ENCODE measurements at places on chromosomes 5 and 9.

GRCh38 chr5:131389096-131389868 is 125.4 kb downstream of the CDC42SE2 start:
- DNase-seq = peak; percentile 54

GRCh38 chr5:76325326-76325725 is 77.8 kb upstream of the IQGAP2 start:
- no peak for DNase-seq

DNA sequence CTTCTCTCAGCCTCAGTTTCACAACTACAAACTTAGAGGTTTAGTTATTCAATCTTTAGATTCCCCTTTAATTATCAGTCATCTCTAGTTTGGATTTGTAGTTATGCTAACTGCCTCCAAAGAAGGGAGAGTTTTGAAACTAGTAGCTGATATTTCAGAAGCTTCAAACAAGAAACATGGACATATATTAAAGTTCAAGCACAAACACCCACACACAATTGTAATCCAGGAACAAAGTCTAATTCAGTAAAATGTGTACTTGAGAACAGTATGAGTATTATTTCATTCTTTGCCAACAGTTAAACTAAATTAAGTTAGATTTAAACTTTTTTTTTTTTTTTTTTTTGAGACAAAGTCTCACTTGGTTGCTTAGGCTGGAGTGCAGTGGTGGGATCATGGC is 71.2 kb upstream of the ABCA1 start:
- no peak for DNase-seq

DNA sequence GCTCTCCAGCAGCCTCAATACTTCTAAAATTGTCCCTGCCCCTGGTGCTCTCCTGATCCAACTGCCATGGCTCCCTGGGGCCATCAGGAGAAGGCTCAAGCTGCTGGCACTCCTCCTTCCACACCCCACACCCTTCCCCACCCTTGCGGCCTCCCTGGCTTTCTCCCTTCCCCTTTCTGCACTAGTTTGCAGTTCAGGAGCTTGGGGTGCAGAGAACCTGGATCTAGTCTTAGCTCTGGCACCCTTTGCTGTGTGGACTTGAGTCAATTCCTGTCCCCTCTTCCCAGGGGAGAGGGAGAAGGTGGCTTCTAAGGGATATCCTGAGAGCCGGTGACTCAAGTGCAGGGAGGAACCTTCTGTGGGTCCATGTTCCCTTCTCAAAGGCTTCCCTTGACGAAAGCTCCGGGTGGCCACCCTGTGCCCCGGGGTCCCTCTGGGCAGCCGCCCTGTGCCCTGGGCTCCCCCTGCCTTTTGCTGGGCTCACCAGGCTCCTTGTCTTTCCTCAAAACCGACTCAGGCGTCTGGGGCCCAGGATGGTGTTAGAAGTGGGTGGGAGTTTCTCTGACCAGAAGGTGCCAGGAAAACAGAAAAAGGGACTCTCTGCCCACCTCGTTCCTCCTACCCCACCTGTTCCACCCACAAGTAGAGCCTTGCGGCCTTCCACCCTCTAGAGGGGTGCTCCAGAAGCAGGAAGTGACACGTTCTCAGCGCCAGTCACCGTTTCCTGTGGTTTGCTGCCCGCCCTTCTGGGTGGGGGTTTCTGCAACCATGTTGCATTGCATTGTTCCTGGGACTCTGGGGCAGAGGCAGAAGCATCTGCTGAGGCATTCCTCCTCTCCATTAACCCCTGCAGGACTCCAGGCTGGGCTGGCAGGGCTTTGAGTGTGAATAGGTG is 15.0 kb downstream of the GLIPR2 start:
- DNase-seq = peak; percentile 93

DNA sequence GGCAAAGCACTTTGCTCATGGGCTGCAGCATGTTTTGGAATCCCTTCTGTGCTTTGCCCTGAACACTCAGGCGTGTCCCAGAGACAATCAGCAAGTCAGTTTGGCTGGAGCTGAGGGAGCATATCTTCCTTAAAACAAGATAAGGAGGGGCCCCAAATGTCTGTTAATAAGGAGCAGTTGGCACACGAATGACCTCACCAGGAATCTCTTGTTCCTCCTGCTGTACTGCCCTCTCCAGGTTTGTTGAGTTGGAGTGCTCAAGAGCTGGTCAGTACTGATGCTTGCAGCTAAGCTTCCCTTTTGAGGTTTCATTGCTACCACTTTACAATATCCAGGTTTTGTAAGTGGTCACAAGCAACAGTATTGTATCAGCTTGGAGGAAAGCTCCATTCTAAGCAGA is 101.3 kb upstream of the EGFLAM start:
- DNase-seq = no peak

DNA sequence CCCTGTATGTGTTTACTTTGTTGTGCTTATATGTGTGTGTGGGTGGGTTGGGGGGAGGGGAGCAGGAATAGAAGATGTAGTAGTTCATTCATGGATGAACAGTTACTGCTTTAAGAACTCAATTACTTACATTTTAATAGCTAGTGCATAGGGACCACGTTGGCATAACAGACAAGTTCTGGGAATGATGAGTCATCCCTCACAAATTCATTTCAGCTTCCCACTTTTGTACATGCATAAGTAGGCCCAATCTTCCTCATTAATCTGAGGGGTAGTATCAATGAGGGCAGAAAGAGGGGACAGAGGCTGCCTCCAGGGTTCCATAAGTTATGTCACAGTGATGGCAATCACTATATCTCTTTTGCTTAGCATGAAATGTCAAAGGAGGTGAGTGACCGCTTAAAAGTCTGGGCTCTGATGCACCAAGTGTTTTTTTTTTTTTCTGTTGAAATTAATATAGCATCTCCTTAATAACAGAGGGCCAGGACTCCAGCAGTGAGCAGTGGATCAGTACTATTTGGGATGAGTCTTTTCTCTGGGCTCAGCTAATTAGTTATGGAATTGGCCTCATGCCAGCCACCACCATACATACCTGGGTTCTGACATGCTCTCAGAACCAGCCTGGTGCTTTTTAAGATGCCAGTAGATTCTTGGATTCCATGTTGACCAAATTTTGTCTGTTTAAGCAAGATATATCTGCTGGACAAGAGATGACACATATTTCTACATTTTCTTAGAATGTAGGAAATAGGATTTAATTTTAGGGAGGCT is 37.1 kb downstream of the PRDM6 start:
- no peak for DNase-seq

DNA sequence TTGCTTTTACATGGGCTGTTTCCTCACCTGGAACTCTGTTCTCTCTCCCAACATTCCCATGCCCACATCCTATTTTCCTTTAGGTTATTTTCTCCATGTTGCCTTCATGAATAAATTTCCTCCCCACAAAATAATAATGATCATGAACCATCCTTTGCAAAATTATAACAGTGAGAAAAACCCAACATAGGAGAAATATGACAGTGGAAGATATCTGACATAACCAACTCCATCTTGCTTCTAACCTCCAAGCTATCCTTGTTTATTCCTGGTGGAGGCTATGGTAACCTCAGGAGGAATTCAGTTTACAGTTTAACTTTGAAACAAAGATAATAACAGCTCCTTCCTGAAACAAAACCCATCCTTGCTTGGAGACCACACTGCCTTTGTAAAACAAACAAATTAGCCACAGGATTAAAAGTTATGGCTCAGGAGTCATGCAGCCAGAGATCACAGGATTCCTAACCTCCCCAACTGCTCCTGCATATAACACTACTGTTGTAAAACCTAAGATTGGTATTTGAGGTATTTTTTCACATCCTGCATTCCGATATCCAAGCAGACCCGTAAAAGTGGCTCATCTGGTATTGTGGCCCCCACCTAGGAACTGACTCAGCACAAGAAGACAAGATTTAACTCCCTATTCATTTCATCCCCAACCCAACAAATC is 212.4 kb downstream of the TRIM32 start:
- DNase-seq = no peak

GRCh38 chr5:93340881-93341280 is 240.1 kb downstream of the NR2F1-AS1 start:
- no peak for DNase-seq

DNA sequence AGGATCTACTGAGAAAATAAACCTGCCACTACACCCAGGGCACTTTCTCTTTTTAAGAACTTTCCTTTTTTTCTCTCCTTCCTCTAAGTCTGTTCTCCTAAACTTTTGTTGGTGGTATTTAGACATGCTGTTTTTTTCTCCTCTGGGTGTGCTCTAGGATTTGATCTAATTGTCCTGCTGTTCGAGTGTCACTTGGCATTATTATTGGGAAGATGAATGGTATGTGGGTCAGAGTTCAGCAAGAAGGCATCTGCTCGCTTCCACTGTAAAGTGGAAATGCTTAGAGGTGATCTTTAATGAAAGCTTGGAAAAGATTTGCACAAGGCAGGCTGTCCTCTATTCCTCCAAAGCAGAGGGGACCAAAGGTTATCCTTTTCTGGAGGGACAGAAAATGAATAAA is 1.3 kb upstream of the PLPPR1 start:
- DNase-seq = no peak

DNA sequence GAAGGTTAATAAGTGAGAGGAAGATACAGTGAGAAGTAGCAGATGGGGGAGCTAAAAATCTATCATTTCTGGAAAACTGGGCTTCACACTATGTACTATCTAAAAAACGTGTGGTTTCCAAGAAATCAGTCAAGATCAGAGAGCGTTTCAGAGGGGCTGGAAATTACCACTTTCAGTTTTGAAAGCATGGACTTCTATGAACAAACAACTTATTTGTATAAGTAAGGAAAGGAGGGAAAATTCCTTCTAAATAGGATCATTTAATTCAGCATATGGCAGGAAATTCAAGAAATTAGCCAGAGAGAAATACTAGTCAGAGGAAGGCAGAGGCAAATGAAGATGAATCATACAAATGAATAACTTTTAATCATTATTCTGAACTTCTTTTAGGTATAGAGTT is 11.3 kb downstream of the TNC start:
- DNase-seq = no peak

GRCh38 chr5:60576425-60576824 is 123.5 kb downstream of the DEPDC1B start:
- no peak for DNase-seq

- no peak for DNase-seq
Observed at GRCh38 chr5:148147415-148147814, 20.9 kb upstream of the SPINK14 start.

GRCh38 chr5:75668445-75668844 is 48.8 kb downstream of the POC5 start:
- DNase-seq = no peak

- DNase-seq = no peak
Observed at GRCh38 chr5:82234885-82235284, 43.3 kb downstream of the RPS23 start.

- peak; percentile 67 for DNase-seq
Observed at GRCh38 chr5:169702693-169703481, 65.8 kb downstream of the DOCK2 start.

- no peak for DNase-seq
Observed at GRCh38 chr5:77697692-77698091, 59.2 kb upstream of the OTP start.

- DNase-seq = no peak
Observed at GRCh38 chr5:158164296-158165047, 305.5 kb upstream of the CLINT1 start.

DNA sequence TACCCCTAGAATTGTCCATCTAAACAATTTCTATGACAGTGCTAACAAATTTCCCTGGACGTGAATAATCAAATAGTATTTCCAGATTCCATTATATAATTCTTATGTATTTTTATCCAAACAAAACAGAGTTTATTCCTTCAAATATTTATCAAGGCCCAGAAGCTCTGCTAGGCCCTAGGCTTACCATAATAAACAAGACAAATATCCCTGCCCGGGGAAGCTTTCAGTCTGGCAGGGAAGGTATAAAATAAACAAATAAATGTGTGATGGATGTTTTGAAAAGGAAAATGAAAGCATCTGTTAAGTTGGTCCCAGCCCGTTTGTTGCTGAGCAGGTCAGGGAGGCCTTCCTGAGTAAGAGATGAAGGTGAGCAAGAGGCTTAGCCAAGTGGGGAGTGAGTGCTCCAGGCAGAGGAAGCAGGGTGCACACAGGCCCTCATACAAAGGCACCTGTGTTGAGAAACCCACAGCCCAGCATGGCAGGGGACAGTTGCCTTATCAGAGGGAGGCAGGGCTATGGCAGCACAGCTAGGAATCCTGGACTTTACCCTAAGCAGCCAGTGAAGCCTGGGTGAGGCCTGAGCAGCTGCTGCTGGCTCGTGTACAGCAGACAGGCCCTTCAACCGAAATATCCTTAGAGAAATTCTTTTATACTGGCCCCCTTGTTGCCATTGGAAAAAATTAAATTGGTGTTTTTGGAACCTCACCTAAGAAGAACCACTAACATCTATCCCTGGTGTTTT is 7.7 kb upstream of the SLC35D2 start:
- DNase-seq = no peak

DNA sequence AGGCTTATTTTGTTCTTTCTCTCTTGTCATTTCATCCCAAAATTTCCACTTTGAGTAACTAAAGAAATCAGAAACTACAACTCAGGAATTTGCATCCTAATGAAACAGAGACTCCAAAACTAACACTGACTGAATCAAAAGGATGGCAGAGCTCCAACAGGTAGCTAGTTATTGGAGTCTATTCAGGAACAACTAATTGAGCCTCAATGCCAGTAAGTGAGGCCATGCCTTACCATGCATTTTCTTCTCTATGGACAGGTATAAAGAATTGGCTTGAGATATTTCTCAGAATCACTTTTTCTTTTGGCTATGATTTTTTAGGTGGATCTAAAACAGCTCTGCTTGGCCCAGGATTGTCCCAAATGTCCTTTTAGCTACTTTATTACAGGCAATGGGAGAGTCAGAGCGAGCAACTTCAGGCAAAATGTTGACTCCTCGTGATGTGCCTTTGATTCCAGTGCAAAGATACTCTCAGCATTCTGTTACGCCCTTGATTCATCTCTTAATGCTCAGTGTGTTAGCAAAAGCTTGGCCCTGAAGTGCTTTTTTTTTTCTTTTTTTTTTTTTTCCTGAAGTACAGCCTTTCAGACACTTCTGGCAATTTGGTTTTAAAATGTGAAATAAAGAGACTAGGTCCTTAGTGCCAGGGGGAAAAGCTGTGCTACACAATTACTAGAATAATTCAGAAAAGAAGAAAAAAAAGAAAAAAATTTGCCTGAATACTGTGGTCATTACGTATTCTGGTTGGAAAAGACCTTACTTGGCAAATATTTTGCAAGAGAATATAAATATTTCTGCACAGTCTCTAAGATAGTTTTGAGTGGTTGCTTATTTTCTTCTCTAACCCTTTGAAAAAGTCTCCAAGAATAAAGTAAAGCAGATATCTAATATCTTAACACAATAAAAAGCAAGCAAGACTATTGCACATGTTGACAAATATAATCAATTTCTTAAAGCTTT is 423.7 kb downstream of the ANXA1 start:
- no peak for DNase-seq

- no peak for DNase-seq
Observed at GRCh38 chr5:2006971-2007291, 124.2 kb upstream of the IRX4 start.
